ENCODE measurements at places on chromosomes 1 and 21.

- DNase-seq = no peak
Observed at GRCh38 chr1:72869441-72869840, 587.1 kb upstream of the NEGR1 start.

DNA sequence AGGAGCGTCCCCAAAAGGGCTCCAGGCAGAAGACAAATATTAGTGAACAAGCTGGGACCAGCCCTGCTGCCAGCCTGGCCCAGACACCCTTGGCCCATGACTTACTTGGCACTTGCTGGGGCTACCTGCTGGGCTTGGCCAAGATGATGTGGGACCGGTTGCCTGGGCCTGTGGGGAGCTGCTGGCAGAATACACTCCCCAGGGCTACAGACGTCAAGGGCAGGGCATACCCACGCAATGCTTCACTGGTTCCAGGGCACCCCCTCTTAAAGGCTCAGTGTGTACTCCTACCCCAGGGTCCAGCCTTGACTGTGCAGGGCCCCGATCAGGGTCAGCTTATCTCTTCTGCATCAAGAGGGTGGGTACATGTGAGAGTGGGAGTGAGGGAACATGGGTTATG, 106.5 kb upstream of the SLC2A1 start:
- DNase-seq = no peak

DNA sequence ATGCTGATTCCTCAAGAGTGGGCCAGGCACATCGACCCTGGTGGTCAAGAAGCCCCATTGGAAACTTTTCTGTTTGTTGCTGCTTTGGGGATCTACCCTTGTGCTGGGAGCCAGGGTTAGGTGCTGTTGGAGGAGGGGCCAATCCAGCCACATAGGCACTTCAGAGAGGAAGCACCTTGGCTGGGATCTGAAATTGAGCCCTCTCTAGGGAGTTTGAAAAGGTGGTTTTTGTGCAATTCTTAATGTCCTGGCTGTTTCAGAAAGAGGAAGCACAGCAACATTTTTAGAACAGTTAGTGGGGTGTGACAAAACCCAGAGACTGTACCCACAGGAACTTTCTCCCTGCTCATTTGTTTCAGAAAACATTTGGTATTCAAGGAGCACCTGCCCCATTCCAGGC, 17.2 kb upstream of the BEND5 start:
- no peak for DNase-seq

GRCh38 chr1:107344836-107345235, 204.0 kb downstream of the NTNG1 start:
- no peak for DNase-seq

DNA sequence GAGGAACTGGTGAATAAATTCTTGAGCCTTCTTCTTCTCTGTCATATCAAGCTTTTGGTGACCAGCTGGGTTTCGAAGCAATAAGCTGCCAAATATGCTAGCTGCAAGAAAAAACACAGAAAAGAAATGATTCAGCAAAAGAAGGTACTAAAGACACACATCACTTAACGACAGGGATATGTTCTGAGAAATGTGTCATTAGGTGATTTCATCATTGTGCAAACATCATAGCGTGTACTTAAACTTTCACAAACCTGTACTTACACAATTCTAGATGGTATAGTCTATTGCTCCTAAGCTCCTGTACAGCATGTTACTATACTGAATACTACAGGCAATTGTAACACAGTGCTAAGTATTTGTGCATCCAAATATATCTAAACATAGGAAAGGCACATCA, 2.9 kb upstream of the MTF1 start:
- DNase-seq = no peak

Measured in HuH-7 (cell line).